Activated CD4-positive, alpha-beta T cell treated with anti-CD3 and anti-CD28 coated beads, Interleukin-2, amount 10 ng/mL, durations not matched to agents 24 days and 14 days (primary cell): ENCODE measurements at places on chromosomes 7 and 10. TPM values are rescaled to one million over a fixed set of nuclear protein-coding genes. Genes with fewer than 3 reads are reported as not detected.

DNA sequence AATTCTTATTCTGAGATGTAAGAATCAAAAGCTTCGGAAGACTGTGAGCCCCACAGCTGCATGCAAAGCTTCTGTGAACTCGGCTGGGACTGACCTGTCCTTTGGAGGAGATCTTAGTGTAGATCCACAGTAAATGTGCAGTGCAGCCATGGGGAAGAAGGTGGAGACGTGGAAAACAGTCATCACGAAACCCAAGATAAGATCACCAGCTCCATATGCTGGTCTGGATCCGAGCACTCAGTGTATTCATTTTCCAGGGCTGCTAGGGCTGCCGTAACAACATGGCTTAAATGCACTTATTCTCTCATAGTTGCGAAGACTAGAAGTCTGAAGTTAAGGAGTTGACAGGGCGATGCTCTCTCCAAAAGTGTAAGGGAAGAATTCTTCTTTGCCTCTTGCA, 143.0 kb upstream of the TCF7L2 start:
- H3K27me3 ChIP-seq: no peaks in the 10 kb centered on the region
- no peak for DNase-seq
- H3K36me3 ChIP-seq: no peaks in the 10 kb centered on the region

Gene BHLHA15
- 0.40 and 0.72 TPM in 2 replicates for total RNA-seq

GRCh38 chr10:82497439-82497838, 622.4 kb downstream of the NRG3 start:
- DNase-seq: no peak
- no peaks in the 10 kb centered on the region for H3K4me1 ChIP-seq
- H3K36me3 ChIP-seq: no peaks in the 10 kb centered on the region
- no peak overlapping the region for H3K27ac ChIP-seq
- H3K27me3 ChIP-seq: no peaks in the 10 kb centered on the region
- H3K4me3 ChIP-seq: no peak overlapping the region

Gene NME8
- not detected in 2 replicates for total RNA-seq

DNA sequence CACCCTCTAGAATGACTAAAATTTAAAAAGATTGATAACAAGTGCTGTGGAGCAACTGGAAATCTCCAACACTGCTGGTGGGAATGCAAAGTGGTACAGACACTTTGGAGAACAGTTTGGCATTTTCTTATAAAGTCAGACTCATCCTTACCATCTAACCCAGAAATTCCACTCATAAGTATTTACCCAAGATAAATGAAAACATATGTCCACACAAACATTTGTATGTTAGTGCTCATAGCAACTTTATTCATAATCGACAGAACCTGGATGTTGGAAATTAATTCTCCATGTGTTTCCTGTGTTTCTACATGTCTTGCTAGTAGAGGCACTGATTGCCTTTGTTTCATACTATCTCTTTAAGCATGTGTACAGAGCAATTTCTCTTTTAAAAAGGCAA, 282.4 kb downstream of the AHR start:
- H3K27ac ChIP-seq: no peak overlapping the region
- peaks cover 2% of the 10 kb centered on the region for H3K27me3 ChIP-seq
- no peak for DNase-seq

DNA sequence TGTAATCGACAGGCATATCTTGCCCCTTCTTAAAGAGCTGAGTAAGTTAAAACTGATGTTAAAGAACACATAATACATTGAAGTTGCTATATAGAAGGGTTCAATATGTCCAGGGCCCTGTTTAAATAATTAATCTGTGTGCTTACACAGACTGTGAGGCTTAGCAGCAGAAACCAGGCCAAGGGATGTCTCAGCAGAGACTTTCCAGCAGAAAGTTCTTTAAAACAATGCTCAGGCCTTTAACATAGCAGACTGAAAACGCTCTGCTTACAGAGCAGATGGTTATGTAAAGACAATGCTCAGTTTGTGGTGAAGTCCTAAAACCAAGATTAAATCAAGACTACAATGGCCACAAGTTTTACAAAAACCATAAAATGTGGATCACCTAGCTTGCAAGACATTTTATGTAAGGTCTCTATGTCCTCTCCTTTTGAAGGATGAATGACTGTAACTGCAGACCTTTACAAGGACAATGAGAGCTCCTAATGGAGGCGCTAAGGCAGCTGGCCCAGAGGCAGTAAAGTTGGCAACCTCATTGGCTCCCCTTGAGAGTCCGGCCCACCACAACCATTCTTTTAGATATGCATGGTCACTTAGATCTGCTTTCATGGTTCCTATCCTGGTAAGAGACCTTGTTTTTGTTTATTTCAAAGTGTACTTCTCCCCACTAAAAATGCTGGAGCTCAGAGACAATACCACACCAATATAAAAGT, 56.3 kb downstream of the FZD1 start:
- no peaks in the 10 kb centered on the region for H3K36me3 ChIP-seq
- no peaks in the 10 kb centered on the region for H3K4me1 ChIP-seq
- no peaks in the 10 kb centered on the region for H3K27me3 ChIP-seq
- no peak overlapping the region for H3K4me3 ChIP-seq
- DNase-seq: no peak
- H3K27ac ChIP-seq: no peak overlapping the region
